ENCODE measurements at places on chromosomes 12 and 14.

DNA sequence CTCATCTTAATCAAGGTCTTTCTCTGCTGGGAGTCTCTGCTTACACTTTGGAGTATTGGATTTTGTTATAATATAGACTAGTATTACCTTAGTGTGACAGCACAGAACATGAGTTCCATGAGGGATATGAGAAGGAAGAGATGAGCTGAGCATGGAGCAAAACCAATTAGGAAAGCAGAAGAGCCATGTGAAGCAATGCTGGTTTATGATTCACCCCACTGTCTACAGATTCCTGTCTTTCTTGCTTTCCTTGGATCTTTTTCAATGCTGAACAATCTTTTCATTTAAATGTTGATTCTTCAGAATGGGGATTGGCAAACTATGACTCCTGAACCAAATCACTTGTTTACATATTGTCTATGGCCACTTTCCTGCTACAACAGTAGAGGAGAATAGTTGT is 70.4 kb upstream of the KITLG start:
- no peaks in the 10 kb centered on the region for H3K4me1 ChIP-seq
- no peak overlapping the region for H3K4me3 ChIP-seq
- no peaks in the 10 kb centered on the region for H3K36me3 ChIP-seq
- no peak overlapping the region for H3K27ac ChIP-seq

- no peaks in the 10 kb centered on the region for H3K27me3 ChIP-seq
- H3K4me1 ChIP-seq: peaks cover 22% of the 10 kb centered on the region
- peaks cover 19% of the 10 kb centered on the region for H3K36me3 ChIP-seq
- no peak overlapping the region for H3K4me3 ChIP-seq
These were observed 12.3 kb downstream of the PPHLN1 start for GRCh38 chr12:42338280-42338679.

- no peaks in the 10 kb centered on the region for H3K36me3 ChIP-seq
- no peaks in the 10 kb centered on the region for H3K4me1 ChIP-seq
- DNase-seq: no peak
- H3K27me3 ChIP-seq: no peaks in the 10 kb centered on the region
- no peak overlapping the region for H3K4me3 ChIP-seq
These were observed 455.3 kb downstream of the MDGA2 start for GRCh38 chr14:47220096-47220495.

DNA sequence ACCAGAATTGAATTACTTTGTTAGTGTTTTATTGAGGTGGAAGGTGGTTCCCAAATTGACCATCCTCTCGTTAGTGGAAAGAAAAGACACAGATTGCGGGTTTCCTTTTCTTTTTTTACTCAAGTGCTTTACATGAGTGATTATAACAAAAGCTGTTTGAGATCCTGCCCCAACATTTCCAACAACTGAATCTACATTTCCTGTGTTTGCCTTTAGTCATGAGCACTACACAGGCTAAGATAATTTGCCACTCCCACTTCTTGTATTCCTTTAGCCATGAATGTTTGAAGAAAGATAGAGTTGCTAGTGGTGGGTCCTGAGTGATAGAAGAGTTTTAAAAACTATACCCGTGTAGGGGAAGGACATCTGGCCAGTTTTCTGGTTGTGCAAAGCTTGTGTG is 16.0 kb downstream of the RERGL start:
- no peak overlapping the region for H3K27ac ChIP-seq
- no peaks in the 10 kb centered on the region for H3K36me3 ChIP-seq
- no peak for DNase-seq

DNA sequence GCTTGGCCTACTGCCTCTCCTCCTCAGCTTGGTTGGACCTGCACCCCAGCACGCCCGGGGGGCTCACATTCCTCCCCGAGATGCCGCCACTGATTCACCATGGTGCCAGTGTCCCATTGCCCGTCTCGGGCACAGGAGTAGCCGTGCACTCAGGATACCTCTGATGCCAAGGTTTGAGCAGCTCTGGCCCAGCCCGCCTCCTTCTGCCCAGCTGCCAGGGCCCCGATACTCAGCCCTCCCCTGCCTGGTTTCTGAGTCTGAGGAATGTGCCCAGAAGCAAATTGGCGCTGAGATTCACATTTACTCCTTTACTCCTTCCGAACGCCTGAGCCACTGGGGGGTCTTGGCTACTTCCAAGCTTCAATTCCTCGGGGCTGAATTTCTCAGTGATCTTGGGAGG is 63.5 kb downstream of the NINJ2 start:
- no peaks in the 10 kb centered on the region for H3K36me3 ChIP-seq
- DNase-seq: no peak
- no peak overlapping the region for H3K27ac ChIP-seq
- H3K27me3 ChIP-seq: peaks cover 11% of the 10 kb centered on the region
- H3K4me3 ChIP-seq: no peak overlapping the region

GRCh38 chr14:51305751-51306150 is 65.7 kb downstream of the TMX1 start:
- no peak overlapping the region for H3K4me3 ChIP-seq
- no peak overlapping the region for H3K27ac ChIP-seq
- H3K36me3 ChIP-seq: no peaks in the 10 kb centered on the region
- no peak for DNase-seq

- no peaks in the 10 kb centered on the region for H3K4me1 ChIP-seq
- H3K27me3 ChIP-seq: peaks cover 11% of the 10 kb centered on the region
- no peak overlapping the region for H3K4me3 ChIP-seq
- peaks cover 11% of the 10 kb centered on the region for H3K36me3 ChIP-seq
- no peak overlapping the region for H3K27ac ChIP-seq
- DNase-seq: no peak
These were observed 149.3 kb downstream of the DPF3 start for GRCh38 chr14:72744416-72745120.

DNA sequence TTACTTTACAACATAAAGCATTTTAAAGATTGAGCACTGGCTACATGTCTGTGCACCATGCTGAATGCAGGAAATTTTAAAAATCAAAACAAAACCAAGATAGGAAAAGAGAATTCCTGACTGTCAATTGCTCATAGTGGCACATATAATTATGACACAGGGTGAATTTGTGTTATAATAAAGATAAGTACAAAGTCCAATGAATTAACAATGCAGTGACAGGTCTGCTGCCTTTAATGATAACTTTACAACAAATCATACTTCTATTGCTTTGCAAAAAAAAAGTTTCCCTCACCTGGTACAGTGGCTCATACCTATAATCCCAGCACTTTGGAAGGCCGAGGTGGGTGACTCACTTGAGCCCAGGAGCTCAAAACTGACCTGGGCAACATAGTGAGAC is 93.8 kb upstream of the OSBPL8 start:
- no peak for DNase-seq
- no peak overlapping the region for H3K4me3 ChIP-seq
- no peak overlapping the region for H3K27ac ChIP-seq
- H3K4me1 ChIP-seq: no peaks in the 10 kb centered on the region
- H3K36me3 ChIP-seq: no peaks in the 10 kb centered on the region

- peaks cover 16% of the 10 kb centered on the region for H3K27me3 ChIP-seq
- no peak overlapping the region for H3K4me3 ChIP-seq
These were observed 38.5 kb downstream of the CATSPERB start for GRCh38 chr14:91693346-91693745.

DNA sequence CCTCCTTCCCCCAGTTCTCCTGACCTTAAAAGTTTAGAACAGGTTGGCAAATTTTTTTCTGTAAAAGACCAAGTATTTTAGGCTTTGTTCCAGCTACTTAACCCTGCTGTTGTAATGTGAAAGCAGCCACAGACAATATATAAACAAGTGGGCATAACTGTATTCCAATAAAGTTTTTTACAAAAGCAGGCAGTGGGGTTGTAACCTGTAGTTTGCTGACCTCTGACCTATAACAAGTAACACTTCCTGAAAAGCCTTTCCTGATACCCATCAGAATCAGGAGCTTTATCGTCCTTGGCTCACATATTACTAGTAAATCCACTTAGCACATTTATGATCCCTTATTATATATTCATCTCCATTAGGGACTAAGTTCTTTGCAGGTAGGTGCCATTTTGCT is 13.1 kb upstream of the SMARCC2 start:
- H3K27ac ChIP-seq: no peak overlapping the region
- H3K4me3 ChIP-seq: no peak overlapping the region
- no peaks in the 10 kb centered on the region for H3K4me1 ChIP-seq
- peaks cover 21% of the 10 kb centered on the region for H3K36me3 ChIP-seq
- no peaks in the 10 kb centered on the region for H3K27me3 ChIP-seq

- H3K27me3 ChIP-seq: peaks cover 37% of the 10 kb centered on the region
- no peak overlapping the region for H3K4me3 ChIP-seq
- peaks cover 18% of the 10 kb centered on the region for H3K4me1 ChIP-seq
- no peak overlapping the region for H3K27ac ChIP-seq
- no peaks in the 10 kb centered on the region for H3K36me3 ChIP-seq
These were observed 309.9 kb downstream of the BCL11B start for GRCh38 chr14:98962118-98962517.

DNA sequence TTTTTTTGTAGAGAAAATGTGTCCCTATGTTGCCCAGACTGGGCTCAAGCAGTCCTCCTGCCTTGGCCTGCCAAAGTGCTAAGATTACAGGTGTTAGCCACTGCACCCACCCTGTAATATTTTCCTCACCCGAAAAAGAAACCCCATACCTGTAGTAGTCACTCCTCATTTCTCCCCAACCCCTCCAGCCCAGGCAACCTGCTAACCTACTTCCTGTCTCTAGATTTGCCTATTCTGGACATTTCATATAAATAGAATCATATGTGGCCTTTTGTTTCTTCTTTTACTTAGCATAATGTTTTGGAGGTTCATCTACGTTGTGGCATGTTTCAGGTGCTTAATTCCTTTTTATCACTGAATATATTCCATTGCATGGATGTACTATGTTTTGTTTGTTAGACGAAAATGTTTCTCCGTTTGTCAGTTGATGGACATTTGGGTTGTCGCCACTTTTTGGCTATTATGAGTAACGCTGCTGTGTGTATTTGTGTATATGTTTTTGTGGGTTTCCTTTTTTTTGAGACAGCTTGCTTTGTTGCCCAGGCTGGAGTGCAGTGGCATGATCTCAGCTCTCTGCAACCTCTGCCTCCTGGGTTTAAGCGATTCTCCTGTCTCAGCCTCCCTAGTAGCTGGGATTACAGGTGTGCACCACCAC is 6.2 kb downstream of the ANKRD13A start:
- peaks cover 71% of the 10 kb centered on the region for H3K4me1 ChIP-seq
- peak; percentile 30 for DNase-seq
- peak overlapping the region; percentile 13 for H3K4me3 ChIP-seq
- no peaks in the 10 kb centered on the region for H3K27me3 ChIP-seq

DNA sequence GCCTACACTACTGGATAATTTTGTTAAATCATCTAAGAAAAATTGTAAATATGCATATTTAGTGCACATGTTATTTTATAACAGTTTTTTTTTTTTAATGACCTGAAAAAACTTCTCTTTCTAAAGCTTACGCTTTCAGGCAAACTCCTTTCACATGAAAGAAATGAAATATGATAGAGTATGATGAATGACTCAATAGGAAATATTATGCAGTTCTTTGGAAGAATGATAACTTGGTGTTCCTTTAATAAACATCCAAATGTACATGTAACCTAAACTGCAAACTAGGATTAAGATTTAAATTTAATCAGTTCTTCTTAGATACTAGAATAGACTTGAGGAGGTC is 136.6 kb downstream of the FGD4 start:
- no peaks in the 10 kb centered on the region for H3K36me3 ChIP-seq
- H3K27ac ChIP-seq: no peak overlapping the region
- DNase-seq: no peak
- H3K4me3 ChIP-seq: no peak overlapping the region
- H3K4me1 ChIP-seq: no peaks in the 10 kb centered on the region

- DNase-seq: no peak
- H3K27me3 ChIP-seq: peaks cover 57% of the 10 kb centered on the region
- H3K4me3 ChIP-seq: no peak overlapping the region
- peaks cover 45% of the 10 kb centered on the region for H3K36me3 ChIP-seq
- peaks cover 76% of the 10 kb centered on the region for H3K4me1 ChIP-seq
- H3K27ac ChIP-seq: no peak overlapping the region
These were observed 6.2 kb downstream of the SHMT2 start for GRCh38 chr12:57235728-57236131.

DNA sequence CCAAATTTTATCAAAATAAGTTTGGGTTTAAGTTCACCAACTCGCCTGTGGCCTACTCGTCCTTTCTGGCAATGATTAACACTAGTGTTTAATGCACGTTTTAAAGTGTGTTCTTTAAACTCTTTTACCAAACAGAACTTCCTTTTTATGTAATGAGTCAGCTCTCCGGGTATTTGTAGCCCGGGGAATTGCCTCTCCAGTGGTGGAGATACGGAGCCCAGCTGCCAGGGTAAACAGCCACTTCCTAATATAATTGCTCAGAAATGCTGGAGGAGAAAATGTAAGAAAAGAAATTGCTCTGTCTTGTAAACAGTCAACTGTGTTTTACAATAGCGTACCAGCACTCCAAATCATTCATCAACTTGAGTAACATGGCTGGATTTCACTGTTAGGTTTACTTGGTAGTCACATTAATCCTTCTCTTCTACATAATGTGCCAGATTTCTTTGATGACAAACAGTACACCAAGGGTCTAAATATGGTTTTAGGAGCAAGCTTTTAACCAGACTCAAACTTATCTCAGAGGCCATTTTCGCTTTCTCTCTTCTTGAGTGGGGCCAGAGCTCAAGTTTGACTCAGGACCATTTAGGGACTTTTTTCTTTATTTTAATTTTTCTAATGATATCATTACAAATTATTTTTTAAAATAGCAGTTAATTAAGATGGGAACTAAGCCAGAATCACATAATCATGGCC is 101.2 kb upstream of the SLC38A2 start:
- H3K27me3 ChIP-seq: no peaks in the 10 kb centered on the region
- H3K27ac ChIP-seq: peak overlapping the region; percentile 20
- H3K4me1 ChIP-seq: peaks cover 35% of the 10 kb centered on the region

DNA sequence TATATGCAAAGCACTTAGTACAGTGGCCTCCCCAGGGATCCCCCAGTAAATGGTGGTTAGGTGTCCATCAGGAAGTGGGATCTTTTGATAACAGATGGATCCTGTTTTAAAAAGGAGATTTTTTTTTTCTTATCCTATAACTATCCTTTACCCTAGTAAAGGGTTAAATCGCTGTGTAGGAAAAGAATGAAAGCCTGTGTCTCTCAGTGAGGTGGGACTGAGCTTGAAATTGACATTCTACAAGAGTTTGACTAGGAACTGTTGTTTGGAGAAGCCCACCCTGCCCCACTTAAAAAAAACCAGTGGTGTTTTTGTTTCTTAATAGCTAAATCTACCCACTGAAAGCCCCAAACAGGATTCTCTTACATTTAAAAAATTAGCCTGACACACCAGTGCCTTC is 112.2 kb upstream of the EGLN3 start:
- DNase-seq: no peak
- peaks cover 18% of the 10 kb centered on the region for H3K4me1 ChIP-seq
- H3K4me3 ChIP-seq: no peak overlapping the region
- H3K27ac ChIP-seq: no peak overlapping the region
- peaks cover 5% of the 10 kb centered on the region for H3K36me3 ChIP-seq
- peaks cover 65% of the 10 kb centered on the region for H3K27me3 ChIP-seq

DNA sequence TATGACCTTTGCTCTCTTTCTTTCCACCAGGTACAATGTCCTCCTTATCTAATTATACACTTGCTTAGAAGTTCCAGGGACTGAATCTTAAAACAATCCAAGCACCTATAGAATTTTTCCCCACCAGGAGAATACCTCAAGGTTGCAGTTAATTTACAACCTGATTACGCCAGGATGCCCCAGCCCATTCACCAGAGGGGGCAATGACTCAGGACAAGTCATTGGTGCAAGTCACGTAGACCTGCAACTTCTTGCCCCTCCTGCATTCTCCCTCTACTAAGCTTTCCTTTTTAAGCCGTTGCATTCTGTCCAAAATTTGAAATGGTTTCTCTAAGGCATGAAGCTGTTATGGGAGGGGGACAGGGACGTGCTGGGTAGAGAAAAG is 111.1 kb upstream of the SCAF11 start:
- H3K27ac ChIP-seq: no peak overlapping the region
- no peak for DNase-seq
- H3K27me3 ChIP-seq: peaks cover 2% of the 10 kb centered on the region
- H3K4me1 ChIP-seq: no peaks in the 10 kb centered on the region
- no peaks in the 10 kb centered on the region for H3K36me3 ChIP-seq
